Lung (tissue), 17 donors: ENCODE measurements at places on chromosomes 3 and 15. TPM values are rescaled to one million over a fixed set of nuclear protein-coding genes. Genes with fewer than 3 reads are reported as not detected.

NANOGP8 gene
- total RNA-seq = 0.92 TPM

SPTSSB gene
- not detected for total RNA-seq

CLDN18 gene
- total RNA-seq = 114 TPM

DNA sequence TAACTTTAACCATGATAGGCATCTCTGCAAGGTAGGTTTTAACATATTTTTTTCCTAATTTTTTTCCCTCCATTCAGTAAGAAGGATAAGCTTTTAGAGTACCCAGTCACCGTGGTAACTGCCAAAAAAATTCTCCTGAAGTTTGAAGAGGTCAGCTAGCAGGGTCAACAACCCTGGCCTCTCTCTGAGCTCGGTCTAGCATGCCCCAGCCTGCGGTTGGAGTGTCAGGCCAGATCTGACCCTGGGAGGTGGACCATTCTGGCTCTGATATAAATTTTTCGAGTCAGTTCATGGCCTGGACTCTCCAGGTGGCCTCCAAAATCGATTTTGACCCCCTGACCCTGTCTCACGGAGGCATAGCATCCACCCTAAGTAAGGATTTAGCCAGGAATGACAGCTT lies 29.7 kb downstream of the SOX2 start:
- peaks cover 5% of the 10 kb centered on the region for H3K27me3 ChIP-seq
- peaks cover 2% of the 10 kb centered on the region for H3K4me1 ChIP-seq
- no peak overlapping the region for H3K4me3 ChIP-seq
- no peaks in the 10 kb centered on the region for H3K36me3 ChIP-seq
- no peak for DNase-seq

DNA sequence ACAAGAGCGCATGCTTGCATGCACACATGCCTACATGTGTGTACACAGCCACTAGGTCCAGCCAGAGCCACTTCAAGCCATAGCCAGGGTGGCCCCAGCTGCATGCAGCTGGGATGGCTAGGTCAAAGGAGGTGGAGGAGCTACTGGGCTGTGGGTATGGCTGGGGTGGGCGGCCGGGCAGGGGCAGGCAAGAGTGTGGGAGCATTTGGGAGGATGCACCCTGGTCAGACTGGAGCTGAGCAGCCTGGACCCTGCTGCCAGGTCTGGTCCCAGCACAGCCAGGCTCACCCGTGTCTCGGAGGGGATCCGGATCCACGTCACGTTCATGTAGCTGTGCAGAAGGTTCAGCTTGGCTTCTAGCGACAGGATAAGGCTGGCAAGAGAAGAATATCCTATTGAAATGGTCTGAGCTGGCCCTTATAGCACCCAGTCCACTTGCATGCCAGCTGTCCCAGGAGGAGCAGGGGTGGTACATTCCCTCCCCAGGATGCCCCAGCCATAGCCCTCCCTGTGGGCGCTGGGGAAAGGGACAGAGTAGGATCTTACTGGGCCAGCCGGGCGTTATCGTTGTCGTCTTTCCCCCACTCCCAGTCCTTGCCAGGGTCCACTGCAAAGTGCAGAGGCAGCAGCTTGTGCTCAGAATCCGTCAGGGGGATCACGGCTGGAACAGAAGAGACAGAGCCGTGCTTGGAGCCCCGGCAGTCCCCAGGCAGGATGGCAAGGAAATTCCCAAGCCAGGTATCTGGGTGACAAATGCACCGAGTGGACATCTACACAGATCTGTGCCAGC lies 160.5 kb downstream of the KLF13 start:
- no peak overlapping the region for H3K27ac ChIP-seq
- H3K4me3 ChIP-seq = no peak overlapping the region
- H3K27me3 ChIP-seq = peaks cover 27% of the 10 kb centered on the region

- no peaks in the 10 kb centered on the region for H3K27me3 ChIP-seq
- DNase-seq = no peak
- no peak overlapping the region for H3K4me3 ChIP-seq
- H3K4me1 ChIP-seq = peaks cover 10% of the 10 kb centered on the region
Measured at GRCh38 chr3:194928831-194929577, 243.3 kb downstream of the FAM43A start.

SLC22A13 gene
- not detected for total RNA-seq

- no peak overlapping the region for H3K27ac ChIP-seq
- peaks cover 3% of the 10 kb centered on the region for H3K27me3 ChIP-seq
- no peaks in the 10 kb centered on the region for H3K36me3 ChIP-seq
- peaks cover 2% of the 10 kb centered on the region for H3K4me1 ChIP-seq
- no peak overlapping the region for H3K4me3 ChIP-seq
Measured at GRCh38 chr3:5298453-5298852, 110.9 kb downstream of the EDEM1 start.

RAB6B gene
- 3.3 TPM for total RNA-seq
